ENCODE measurements at places on chromosomes 4 and X.

DNA sequence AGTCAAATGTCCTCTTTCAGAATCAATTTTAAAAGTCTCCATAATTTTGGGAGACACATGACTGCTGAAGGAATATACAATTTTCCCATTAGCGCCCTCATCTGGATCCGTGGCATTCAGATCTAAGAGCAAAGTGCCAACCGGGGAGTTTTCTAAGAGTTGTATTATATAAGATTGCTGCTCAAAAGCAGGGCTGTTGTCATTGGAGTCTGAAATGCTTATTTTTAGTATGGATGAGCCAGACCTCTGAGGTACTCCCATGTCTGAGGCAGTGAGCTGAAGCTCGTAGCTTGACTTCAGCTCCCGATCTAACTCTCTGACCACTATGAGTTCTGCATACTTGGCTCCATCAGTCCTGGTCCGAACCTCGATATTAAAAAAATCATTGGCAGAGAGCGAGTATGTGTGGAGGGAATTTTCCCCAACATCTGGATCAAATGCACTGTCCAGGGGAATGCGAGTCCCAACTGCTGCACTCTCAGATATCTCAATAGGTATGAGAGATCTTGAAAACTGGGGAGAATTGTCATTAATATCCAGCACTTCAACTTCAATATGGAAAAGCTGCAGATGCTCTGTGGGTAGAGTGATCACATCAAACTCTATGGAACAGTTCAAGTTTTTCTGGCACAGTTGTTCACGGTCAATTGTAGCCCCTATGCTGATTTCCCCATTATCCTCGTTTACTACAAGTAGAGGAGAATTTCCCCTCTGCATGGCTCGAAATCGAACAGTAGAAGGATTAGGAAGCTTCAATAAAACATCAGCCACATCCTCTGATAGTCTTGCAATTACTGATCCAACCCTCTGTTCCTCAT lies 917 bp downstream of the PCDH18 start:
- no peak for DNase-seq

DNA sequence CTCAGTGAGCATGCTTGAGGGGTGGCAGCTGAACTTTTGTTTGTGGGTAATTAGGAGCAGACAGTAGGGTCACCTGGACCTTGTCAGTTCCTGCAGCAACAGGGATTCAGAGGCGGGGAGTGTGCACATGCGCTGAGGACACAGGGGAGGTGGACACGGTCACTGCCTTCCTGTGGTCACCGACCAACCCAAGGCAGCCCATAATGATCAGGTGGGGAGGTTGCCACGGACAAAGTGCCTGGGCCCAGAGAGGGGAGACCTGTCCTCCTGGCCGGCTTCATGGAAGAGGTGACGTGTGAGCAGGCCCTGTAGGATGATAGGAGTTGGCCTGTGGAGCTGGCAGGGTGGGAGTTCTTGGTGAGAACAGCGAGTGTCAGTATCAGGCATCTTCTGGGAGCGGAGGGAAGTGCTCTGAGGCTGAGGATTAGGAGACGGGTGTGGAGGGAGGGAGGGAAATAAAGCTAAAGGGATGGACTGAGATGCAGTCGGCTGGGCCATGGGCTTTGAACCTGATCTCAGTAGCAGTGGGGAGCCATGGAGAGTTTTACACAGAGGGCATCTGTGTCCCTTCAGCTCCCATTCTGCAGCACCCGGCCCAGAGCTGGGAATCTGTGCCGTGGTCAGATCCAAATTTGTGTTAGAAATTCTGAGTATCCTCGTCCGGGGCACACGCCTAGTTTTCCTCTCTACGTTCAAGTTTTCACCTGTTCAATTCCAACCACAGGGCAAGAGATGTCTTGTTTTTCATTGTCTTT lies 100.0 kb downstream of the PSAPL1 start:
- DNase-seq, result no peak

DNA sequence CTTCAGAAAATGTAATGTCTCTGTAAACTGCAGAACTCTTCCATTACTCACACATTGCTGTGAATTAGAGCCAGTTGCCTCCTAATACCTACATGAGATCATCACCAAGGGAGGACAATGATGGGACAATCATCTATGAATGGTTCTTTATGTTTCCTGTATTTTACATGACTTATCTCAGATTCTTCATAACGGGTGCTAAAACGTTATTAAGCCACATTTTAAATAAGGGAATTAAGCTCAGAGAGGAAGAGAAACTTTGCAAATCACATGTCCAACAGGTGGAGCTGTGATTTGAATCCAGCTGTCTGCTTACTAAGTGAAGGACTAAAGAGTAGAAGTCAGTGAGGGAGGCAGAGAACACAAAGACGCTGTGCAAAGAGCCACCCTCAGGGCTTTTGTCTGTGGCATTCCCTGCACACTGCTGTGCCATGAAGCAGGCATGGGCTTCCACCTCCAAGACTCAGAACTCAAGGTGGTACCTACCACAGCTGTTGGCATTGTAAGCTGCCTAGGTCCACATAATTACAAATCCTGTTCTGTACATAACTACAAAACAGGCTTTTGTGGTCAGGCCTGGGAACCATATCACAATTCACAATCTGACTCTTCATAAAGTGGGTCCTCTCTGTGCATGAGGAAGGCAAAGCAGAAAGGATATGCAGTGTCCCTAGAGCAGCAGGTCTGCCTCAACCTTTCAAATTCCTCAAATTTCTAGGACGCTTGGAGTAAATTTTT lies 12.8 kb downstream of the TBC1D9 start:
- DNase-seq, result no peak

GRCh38 chr4:153220682-153221395 lies 16.6 kb downstream of the TRIM2 start:
- DNase-seq, result no peak

DNA sequence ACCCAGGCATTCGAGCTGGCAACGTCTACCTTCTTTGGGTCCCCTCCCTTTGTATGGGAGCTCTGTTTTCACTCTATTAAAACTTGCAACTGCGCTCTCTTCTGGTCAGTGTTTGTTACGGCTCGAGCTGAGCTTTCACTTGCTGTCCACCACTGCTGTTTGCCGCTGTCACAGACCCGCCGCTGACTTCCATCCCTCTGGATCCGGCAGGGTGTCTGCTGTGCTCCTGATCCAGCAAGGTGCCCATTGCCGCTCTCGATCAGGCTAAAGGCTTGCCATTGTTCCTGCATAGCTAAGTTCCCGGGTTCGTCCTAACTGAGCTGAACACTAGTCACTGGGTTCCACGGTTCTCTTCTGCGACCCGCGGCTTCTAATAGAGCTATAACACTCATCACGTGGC lies 183.5 kb upstream of the GALNTL6 start:
- no peak for DNase-seq

DNA sequence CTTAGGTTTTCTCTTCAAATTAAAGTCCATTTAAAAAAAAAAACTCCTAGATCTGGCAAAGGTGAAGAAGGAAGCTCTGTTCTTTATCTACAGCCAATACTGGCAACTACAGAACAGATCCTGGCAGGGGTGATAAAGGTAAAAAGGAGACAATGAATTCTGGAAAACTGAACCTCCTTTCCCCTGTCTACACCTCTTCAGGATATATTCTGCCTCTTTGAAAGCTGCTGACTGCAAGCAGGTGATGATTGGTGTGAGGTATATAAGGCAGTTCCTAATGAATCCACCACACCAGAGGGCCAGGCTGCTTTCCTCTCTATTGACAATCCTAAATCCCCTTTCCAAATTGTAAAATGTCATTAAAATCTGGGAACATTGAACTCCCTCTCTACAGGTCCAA lies 370.1 kb downstream of the PPP3CA start:
- DNase-seq, result no peak

DNA sequence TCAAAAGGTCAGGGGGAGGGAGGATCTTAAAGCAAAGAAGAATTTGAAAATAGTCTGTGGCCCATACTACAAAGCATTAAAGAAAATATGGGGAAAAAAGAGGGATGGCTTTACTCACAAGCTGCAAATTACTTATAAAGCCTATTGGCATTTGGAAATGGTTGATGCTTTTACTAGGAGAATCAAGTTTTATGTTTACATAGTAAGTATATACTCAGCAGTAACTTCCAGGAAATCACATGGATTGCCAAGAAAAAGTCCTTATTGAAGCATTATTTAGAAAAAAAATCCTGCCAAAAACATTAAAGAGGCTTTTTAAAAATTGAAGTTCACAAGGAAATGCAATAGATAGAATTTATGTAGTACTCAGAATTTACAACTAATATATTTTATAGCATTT lies 8.4 kb upstream of the SH3RF1 start:
- no peak for DNase-seq

DNA sequence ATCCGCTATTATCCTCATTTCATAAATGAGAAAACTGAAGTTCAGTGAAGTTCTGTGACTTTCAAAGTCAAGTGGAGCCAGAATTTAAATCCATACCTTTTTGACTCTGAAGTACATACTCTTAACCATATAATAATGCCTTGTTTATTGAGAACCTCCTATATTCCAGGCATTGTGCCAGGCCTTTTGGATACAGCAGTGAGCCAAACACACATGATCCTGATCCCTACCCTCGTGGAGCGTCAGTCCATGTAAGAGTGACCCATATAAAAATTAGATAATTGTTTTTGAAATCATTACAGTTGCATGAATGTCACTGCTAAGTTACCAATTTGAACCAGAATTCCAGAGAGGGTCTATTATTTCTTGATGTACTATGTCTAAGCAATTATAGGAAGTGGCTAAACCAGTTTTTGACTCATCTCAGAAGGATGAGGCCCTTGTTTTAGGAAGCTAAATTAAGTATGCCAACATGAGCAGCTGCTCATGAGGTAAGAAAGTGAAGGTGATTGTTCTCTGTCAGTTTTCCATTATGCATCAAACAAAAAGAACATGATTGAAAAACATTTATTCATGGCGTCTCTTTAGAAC lies 289.5 kb downstream of the GLUD2 start:
- DNase-seq, result no peak

Measured in stimulated activated CD4-positive, alpha-beta T cell treated with anti-CD3 and anti-CD28 coated beads, TNF-alpha, amount 100 ng/mL, for 1 hour (primary cell).